Stimulated activated CD8-positive, alpha-beta memory T cell treated with anti-CD3 and anti-CD28 coated beads, Interleukin-15, amount 100 ng/mL, for 4 hours (primary cell): ENCODE measurements at places on chromosomes 12 and 14.

GRCh38 chr14:57058319-57058718, 210.4 kb downstream of the EXOC5 start:
- no peak for DNase-seq

- DNase-seq, result no peak
Observed at GRCh38 chr12:50786498-50787231, 22.8 kb downstream of the ATF1 start.

DNA sequence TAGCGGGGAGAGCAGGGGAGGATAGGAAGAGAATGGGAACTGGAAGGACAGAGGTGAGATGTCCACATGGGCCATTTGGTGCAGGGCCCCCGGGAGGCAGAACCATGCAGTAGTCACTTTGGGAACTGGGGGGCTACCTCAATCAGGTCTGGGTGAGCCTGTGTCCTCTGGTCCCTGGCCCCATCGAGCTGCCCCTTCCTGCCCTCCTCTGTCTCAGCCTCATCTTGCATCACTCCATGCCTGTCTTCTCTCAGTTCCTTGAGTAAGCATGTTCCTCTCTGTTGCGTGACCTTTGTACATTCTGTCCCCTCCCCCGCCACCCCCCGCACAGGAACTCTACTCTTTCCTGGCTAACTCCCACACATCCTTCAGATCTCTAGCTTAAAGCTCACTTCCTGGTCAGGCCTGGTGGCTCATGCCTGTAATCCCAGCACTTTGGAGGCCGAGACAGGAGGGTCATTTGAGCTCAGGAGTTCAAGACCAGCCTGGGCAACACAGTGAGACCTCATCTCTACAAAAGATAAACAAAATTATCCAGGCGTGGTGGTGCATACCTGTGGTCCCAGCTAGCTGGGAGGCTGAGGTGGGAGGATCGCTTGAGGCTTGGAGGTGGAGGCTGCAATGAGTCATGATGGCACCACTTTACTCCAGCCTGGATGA, 23.2 kb downstream of the FOS start:
- no peak for DNase-seq

DNA sequence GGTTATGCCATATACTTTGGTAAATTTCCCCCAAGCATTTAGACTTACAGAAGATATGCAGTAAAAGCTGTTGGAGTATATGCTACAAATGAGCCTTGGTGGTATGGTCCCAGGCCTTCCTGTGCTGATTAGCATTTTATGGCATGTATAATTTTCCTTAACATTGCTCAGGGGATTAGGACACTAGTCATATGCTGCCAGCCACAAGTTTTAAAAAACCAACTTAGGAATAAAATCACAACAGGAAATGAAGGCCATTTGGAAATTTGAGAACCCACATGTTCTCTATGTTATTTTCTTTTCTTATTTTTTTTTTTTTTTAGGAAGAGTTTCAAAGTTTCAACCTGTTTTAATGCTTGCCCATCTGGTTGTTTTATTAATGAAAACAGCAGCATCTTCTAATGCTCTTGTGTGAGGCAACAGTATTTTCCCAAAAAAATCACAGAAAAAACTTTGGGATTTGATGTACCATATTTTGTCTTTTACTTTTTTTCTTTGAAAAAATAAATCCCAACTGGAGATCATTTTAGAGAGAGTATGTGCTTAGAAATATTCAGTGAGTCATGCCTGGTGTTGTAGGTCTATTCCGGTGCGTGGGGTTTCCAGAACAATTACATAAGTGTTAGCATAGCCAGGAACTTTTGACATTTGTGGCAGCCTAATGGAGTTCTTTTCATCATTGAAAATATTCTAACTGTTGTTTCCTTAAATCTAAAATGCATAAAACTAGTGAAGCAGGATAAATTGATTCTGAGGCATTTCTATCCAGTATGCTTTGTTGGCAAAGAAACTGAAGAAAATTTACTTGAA, 21.7 kb upstream of the DUSP6 start:
- DNase-seq, result no peak

GRCh38 chr14:96756745-96757144, 40.4 kb upstream of the VRK1 start:
- no peak for DNase-seq

DNA sequence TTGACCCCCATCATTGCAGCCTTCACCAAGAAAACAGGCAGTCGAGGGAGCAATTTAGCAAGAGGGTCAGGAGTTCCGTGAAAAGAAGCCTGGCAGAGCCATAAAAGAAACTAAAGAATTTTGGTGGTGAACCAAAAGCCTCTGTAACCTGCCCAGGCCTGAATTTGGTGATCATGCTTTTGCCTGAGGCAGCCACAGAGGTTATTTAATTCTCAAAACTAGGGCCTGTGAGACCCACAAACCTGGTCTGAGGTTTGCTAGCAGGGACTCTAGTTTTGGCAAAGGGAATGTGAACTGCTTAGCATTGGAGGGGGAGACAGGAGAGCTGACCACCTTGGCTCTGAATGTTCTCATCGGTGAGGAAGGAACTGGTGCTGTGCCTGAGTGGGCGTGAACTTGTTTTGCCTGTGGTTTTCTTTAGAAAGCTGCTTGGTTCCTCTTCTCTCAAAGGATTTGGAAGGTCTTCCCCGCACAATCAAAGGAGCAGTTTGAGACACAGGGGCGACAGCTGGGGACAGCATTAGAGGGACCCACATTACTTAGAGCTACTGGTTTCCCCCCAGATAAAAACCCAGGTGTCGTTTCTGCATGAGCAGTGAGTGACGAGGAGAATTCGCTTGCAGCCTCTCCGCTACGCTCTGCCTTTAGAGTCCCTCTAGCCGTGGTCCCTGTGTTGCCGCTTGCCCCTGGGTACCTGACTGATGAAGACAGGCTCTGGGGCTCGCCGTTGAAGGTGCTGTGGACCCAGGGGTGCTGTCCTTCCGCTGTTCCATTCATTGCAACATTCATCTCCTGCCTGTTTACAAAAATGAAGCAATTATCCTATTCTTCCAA, 12.6 kb upstream of the WNT5B start:
- DNase-seq, result no peak

GRCh38 chr12:119803381-119803791, 73.7 kb downstream of the CIT start:
- no peak for DNase-seq

DNA sequence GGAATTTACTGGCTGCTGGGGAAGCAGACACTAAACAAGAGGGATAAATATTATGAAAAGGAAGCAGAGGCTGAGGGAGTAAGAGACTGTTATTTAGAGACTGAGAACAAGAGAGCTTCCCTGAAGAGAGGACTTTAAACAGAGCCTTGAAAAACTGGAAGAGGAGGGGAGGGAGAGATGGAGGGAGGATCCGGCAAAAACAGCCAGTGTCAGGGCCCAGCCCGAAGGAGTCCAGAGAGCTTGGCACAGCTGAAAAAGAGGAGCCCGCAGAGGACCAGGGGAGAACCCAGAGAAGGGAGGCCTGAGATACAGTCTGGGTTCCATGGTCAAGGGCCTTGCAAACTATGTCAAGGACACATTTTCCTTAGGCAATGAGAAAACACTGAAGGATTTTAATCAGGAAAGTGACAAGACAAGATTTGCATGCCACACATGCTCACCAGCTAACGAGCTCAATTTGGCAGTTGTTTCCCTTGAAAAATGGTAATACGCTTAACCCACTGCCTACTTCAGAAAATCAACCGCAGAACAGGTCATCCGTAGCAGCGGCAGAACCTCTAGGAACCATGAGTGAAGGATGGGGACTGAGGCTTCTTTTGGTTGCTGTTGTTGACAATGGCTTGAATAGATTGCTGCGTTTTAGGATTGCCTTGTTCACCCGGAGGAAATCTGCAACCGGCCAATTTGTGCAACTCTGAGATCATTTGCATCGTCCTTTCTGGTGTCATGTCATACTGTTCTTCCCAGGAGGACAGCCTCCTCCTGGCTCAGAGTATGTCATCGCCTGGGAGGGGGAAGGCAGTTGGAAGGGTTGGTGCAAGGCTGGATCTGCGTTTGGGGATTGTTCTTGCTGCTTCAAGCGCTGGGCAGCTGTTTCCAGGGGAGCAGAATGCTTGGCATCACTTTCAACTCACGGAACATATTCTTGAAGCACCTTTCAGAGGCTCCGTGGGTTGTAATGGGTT, 108.2 kb downstream of the PRMT8 start:
- DNase-seq, result no peak

GRCh38 chr12:123391546-123392343, 7.8 kb downstream of the KMT5A start:
- no peak for DNase-seq

GRCh38 chr14:26401179-26401968, 196.5 kb downstream of the NOVA1 start:
- no peak for DNase-seq

- DNase-seq, result no peak
Observed at GRCh38 chr14:55111122-55111708, 17.8 kb upstream of the LGALS3 start.

DNA sequence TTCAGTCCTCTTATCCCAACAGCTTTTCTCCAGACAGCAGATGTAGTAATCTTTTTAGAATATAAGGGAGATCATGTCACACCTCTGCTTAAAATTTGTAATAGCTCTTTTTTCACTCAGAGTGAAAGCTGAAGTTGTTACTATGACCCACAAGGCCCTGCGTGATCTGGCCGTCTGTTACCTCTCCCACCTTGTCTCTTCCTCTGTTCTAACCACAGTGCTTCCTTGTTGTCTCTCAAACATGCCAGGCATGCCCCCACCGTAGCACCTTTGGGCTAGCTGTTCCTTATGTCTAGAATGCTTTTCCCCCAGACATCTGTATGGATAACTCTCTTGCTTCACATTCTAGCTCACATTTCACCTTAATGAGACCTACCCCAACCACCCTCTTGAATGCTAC, 6.5 kb downstream of the NECAP1 start:
- no peak for DNase-seq

DNA sequence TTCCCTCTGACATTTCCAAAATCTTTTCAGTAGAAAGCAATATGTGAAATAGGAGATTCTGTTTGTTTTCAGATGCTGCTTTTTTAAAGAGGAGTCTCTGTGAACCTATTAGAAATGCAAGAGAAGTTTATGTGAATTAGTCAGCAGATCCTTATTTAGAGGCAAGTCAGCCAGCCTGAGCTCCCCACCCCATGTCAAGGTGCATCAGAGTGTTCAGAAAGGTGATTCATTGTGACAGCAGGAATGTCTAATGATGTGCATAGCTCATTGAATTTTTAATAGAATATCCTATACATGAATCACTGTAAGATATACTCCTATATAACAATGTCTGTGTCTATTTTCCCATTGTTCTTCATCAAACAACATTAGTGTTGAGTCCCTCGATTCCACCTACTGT, 1222.4 kb upstream of the USP15 start:
- no peak for DNase-seq

GRCh38 chr14:96671218-96671617, 126.0 kb upstream of the VRK1 start:
- DNase-seq, result no peak

DNA sequence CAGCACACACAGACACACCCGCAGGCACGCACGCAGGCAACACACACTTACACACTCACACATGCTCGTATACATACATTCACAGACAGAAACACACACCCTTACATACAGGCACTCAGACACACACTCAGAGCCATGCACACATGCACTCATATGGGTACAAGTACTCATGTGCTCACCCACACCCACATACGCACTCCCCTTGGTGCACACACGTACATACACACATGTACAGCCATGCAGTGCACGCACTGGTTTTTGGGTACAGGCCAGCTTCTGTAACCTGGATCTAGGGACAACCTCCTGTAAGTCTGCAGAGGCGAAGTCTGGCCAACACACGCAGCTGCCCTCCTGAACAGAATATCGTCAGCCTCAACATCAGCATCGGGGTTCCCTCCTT, 221.3 kb upstream of the RTL1 start:
- no peak for DNase-seq

- no peak for DNase-seq
Observed at GRCh38 chr14:77516126-77516525, 17.5 kb upstream of the ISM2 start.

DNA sequence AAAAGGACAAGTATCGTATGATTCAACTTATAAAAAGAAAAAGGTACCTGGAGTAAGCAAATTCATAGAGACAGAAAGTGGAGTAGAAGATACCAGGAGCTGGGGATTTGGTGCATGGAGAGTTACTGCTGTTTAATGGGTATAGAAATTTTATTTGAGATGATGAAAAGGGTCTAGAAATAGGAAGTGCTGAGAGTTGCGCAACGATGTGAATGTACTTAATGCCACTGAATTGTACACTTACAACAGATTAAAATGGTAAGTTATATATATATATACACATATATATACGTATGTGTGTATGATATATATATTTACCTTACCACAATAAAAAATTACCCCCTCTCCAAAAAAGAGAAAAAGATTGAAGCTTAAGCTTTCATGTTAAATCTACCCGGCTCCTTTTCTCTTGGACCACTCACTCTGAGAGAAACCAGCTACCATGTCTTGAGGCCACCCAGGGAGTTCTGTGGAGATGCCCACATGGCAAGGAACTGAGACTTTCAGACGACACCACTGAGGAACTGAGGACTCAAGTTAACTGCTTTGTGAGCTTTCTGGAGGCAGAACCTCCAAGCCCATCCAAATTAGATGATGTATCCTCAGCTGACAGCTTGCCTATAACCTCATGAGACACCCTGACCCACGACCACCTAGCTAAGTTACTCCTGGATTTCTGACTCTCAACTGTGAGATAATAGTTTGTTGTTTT, 130.0 kb upstream of the BTG1 start:
- DNase-seq, result no peak

- no peak for DNase-seq
Observed at GRCh38 chr14:22509036-22509709, 79.9 kb downstream of the DAD1 start.

DNA sequence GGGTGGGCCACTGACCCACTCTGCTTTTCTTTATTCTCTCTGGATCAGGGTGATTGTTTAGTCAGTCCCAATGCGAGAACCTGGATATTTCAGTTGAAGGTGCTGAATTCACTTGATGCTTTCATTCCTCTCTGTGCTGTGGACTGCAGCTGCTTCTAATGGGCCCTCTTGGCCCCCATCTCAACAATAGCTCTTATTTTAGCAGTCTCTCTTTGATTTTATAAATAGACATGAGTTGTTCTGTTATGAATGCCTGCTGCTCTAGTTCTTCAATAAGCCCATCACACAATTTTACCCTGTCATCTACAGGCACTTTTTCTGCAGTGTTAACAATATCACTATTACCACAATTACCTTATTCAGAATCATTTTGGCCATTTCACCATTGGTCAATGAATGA, 54.1 kb upstream of the YARS2 start:
- DNase-seq, result no peak

- DNase-seq, result no peak
Observed at GRCh38 chr14:40248671-40249070, 816.4 kb upstream of the FBXO33 start.

DNA sequence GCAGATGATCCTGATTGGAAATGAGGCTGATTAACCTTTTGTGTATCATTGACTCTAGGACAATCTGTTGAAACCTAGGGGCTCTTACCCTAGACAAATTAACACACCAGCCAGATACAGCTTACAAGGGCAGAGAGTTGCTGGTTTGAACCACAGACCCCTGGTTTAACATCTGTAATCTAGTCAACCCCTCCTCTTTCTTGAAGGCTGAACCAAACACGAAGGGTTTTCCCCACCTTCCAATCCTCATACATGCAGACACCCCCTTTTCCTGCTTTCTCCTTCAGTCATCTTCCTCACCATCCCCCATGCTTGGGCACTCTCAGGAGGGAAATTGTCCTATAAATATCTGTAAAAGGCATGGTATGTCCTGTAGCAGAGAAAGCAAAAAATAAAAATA, 126.0 kb upstream of the HIF1A start:
- DNase-seq, result no peak
